Activated CD4-positive, CD25-positive, alpha-beta regulatory T cell (primary cell): ENCODE measurements at places on chromosomes 12 and 14.
A peak's percentile ranks its signal among the peaks of the same experiment; 100 is the strongest.

GRCh38 chr12:16385782-16386646 is 38.6 kb downstream of the MGST1 start:
- no peak for DNase-seq

DNA sequence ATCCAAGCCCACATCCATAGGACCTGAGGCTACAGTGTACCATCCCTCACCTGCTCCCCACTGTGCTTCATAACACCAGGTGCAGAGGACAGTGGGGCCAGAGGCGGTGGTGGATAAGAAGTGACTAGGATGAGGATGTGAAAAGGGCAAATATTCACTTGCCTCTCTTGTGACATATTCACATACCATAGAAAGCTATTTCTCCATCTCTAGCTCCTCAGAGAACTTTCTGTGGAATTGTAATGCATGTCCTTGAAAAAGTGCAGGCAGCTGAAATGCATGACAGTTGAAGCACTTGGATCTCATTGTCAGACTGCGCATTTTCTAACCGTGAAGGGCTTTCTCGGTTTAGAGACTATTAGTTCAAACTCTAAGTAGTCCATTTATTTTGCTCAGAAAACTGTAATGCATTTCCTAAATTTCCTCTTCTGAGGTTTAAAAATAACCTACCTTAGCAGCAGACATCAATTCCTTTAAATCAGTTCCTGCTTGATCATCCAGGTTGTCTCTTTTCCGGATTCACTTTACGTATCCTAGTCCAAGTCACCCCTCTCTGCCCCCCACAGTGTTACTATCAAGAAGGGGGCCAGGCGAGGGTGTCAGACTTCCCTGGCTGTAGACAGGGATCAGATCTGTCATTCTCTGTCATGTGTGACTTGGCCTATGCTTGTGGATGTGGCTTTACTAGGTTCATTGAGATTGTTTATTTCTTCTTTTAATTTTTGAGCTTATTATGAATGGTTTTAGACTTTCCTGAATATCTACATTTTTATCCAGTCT is 984.0 kb upstream of the TMEM132C start:
- DNase-seq: no peak

DNA sequence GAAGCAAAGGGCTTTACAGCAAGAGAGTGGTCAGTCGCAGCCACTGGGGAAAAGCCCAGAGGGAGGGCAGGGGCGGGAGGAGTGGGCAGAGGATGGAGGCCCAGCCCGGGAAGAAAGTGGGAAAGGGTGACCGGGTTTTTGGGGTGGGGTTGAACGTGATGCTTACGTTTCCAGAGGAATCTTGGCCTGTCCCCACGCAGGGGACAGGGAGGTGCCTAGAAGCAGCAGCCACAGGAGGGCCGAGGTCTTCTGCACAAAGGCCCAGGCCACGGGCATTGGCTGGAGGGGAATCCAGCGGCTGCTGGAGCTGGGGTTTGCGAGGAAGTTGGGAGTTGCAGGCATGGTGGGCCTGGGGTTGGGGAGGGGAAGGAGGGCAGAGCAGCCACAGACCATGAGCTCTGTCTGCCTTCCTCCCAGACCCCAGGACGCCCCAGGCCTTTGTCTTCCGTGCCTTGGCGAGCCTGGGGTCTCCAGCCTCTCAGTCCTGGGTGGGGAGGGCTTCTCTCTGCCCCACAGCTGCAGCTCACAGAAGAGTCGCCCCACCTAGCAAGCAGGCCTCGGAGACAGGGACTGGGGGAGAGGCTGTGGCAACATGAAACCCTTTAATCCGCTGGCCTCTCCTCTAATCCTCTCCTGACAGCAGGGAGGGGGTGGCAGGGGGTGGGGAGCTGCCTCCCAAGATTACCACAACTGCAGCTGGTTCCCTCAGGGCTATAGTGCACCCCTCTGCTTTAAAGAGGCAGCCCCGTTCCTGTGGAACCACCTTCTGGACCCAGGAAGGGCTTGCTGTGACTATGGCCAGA is at the start of gene CACNA2D4:
TSS of gene CACNA2D4 (minus strand) at position 572 of the 803 bp plus-strand sequence. CDS start at position 393, 179 bp downstream.
- DNase-seq: no peak

GRCh38 chr12:45353944-45354343 is 138.0 kb downstream of the ANO6 start:
- no peak for DNase-seq

DNA sequence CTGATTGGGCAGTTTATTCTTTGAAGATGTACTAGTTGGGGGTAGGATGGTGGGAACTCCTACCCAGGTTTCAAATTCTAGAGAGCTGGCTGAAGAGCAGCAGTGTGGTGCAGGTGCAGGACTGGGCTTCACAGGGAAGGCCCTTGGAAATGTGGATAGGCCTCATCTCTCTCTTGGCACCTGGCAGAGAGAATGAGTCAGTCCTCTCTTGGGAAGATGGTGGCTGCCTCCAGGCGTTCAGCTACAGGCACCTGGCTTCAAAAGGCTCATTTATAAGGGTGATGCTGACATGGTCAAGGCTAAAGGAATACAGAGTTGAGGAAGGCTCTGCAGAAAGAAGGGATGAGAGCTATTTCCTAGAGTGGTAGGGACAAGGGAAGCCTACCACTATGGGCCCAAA is 179.7 kb upstream of the VASH1 start:
- DNase-seq: no peak

GRCh38 chr12:26939192-26939832 is 1.0 kb downstream of the FGFR1OP2 start:
- no peak for DNase-seq

DNA sequence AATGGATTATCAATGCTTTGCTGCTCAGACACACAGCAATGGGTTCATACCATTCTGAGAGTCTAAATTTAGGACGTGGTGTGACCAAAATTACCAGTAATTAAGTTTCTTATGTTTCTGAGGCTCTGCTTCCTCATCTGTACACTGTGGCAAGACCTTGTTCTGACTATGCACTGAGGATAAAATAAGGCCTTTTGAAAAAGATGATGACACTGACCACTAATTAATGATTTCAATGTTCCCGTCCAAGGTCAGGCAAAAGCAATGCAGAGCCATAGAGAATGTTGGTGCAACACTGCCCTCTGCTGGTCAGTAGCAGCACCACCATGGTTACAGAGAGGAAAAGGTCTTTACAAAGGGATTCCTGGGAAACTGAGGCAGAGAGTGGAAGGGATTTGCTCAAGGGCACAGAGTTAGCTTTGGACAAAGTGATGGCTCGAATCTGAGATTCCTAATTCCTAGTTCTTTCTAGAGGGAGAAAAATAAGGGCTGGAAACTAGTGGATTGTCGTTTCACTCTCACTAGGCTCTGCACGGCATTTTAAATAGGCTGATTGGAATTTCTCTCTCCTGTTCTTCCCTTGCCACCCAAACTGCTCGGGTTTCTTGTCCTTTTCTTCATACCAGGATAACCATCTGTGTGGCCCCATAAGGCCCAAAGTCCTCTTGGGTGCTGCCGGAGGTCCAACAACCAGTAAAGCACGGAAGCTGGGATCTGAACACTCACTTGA is 22.3 kb upstream of the P2RX7 start:
- DNase-seq: peak; percentile 24

DNA sequence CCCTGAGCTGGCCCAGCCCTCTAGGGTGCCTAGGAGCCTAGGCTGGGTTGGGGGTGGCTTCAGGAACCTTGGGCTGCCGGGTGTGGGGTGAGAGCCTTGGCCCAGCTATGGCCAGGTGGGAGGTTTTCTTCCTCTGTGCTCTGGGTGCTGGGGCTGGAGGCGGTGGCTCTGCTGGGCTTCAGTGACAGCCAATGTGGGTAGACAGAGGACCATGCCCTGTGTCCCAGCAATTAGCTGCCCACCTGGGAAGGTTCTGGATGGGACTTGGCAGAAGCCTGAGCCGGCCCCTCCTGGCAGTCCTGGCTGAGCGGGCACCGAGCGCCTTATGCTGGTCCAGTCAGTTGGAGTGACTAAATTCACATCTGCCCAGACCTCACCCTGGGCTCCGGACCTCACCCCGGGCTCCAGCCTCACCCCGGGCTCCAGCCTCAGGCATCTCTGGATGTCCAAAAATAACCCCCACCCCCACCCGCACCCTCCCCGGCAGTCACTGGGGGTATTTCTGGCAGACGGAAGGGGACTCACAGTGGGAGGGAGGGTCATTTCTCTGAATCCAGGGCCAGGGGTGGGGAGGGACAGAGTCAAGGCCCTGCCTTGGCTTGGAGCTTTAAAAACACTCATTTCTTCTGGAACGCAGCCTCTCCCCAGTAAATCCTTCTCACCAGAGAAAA is 46.9 kb downstream of the CYP46A1 start:
- DNase-seq: no peak

DNA sequence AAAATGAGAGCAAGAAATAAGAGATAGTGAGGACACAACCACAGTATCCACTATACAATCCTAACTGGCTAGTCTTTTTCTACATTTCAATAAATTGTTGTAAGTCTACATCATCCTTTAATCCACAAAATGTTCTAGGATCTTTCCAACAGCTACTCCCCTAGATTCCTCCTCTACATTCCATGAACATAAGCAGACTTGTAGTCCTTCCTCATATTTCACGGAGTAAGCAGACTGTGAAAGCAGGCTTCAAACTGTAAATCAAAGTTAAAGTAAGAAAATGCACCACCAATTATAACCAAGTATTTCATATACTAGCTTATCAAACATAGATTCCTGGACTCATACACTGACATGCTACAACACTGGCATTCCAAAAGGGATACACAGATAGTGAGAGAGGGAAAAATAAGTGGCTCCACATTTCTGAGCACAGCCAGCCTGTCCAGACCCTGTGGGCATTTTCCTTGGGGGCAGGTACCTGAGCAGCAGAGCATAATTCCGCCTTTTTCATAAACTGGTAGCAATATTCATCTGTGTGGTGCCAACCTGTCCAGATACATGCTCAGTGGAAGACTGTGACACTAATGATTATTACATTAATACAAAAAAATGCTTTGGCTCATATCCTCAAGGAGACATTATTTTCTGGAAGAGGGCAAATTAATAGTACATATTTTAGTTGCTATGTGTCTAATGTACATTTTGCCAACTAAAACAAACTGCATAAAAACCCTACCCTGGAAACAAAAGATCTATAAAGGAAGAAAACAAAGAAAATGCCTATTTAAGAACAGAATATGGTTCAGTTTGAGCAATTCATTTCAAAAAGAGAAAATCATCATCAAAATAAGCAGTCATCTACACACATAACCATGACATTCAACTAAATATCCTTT is 113.3 kb upstream of the FSCB start:
- no peak for DNase-seq

- no peak for DNase-seq
These were observed 36.2 kb downstream of the PRMT8 start for GRCh38 chr12:3527181-3527580.

GRCh38 chr12:70576341-70577282 is 60.6 kb downstream of the PTPRB start:
- no peak for DNase-seq

DNA sequence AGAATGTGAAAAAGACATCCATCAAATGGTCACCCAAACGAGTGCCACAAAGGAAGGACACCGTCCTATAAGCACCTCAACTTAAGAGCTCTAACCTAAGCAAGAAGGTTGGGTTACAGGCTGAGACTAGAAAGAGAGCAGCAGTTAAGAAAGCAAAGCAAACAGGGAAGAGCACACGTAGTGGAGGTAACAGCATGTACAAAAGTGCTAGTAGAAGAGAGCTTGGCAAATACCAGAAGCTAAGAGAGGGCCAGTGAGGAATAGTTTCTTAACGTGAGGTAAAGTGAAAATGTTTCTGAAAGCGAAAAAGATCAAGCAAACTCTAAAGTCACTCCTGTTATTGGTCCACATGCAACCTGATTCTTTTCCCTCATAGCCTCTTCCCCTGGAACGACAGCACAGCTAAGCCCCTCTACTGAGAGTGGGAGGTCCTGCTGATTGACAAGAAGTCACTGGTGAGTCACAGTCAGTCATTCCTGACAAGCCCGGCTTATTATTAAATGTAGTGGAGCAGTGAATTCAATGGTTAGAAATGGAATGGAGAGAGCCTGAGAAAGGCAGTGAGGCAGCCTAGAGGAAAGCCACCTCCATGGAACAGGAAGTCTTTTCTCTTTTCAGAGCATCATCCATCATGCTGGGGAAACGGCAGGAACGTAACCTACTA is 204.4 kb downstream of the SLC25A21 start:
- no peak for DNase-seq

DNA sequence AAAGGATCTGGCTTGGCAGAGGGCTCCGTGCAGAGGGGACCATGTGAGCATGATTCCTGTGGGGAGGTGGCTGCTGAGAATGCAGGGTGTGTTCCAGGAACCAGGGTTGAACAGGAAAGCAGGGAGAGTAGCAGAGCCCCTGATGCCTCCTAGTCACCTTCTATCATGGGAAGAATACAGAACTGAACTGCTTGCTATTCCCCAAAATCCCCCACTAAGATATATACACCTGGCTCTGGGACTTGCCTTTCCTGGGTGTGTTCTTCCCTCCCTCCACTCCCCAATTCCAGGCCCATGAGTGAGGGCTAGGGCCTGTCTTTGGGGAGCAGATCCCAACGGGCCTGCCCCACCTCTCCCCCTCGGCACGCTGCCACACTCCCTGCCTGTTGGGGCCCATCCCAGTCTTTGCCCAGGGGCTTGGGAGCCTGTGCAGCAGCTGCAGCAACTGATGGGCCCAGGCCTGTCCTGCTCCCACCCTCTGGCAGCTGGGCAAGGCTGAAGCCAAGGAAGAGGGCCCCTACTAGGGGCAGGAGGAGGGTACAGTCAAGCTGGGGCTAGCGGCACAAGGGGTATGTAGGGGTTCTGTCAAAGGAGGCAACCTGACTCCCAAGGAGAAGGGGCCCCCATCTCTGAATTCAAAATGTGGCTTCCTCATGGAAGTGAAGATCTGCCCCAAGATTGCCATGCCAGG is 3.2 kb downstream of the AJUBA start:
- no peak for DNase-seq

- DNase-seq: no peak
These were observed 552.3 kb downstream of the SLC16A7 start for GRCh38 chr12:60148109-60148508.

DNA sequence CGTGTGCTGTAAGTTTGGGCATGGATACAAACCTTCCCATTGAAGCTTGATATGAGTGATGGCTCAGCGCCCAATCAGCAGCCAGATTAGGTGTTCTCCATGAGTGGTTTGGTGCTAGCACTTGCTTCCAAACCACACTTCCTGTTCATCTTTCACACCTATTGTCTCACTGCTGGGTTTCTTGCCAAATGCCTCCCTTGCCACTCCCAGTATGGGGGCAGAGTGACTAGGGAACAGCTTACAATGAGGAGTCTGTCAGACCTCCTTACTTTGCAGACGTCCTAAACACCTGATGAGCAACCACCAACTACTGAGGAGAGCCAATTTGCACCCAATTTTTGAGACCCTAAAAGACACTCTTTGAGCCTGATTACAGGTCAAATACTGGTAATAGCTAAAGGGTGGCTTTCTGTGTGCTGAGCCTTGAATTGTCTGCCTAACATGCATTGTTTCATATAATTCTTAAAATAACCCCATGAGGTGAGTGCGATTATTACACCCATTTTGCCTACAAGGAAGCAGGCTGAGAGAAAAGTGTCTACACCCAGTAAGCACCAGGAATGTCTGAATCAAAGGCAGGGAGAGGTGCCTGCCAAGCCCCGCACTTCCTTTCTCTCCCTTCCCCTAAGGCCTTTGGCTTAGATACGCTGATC is 48.4 kb upstream of the FOS start:
- DNase-seq: no peak

- no peak for DNase-seq
These were observed 2.0 kb upstream of the TNFAIP2 start for GRCh38 chr14:103121121-103121845.

- DNase-seq: no peak
These were observed 42.3 kb downstream of the CHGA start for GRCh38 chr14:92965281-92965680.
